ENCODE measurements at places on chromosomes 3 and 15.

- no peak for DNase-seq
Observed at GRCh38 chr3:12309716-12310115, 20.8 kb downstream of the PPARG start.

GRCh38 chr15:32707436-32707835 is 10.4 kb upstream of the GREM1 start:
- DNase-seq, result no peak

DNA sequence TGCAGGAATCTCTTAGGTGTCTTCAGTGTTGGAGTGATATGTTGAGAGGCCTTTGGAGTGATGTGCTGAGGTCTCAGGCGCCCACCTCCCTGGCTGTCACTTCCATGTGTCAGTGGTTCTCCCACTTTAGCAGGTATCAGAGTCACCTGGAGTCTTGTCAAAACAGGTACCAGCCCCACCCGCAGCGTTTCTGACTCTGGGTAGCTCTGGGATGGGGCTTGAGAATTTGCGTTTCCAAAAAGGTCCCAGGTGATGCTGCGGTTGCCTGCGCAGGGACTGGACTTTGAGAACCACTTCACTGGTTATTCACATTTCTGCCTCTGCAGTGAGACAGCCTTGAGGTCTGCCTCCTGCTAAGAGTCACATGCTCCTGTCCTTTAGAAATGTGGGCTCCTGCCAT is 15.5 kb downstream of the UMPS start:
- no peak for DNase-seq

DNA sequence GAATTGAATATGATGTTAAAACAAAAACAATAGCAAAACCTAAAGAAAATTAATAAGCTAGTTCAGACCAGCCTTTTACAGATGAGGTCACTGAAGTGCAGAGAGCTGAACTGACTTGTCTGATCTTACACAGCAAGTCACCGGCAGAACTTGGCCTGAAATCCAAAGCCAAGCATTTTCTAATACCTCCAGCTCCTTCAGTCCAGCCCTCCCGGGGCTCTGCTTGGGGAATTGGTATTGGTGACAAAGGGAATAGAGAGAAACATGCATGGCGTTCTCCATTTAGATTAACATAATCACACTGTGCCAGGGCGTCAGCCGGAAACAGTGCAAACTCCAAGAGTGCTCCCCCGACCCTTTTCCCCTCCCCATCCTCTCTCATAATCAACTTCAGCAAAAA is 14.1 kb upstream of the ZSCAN2 start:
- no peak for DNase-seq

GRCh38 chr3:61357902-61358301 is 106.7 kb upstream of the FHIT start:
- DNase-seq, result no peak

- DNase-seq, result no peak
Observed at GRCh38 chr15:98444138-98444537, 204.2 kb upstream of the IGF1R start.

DNA sequence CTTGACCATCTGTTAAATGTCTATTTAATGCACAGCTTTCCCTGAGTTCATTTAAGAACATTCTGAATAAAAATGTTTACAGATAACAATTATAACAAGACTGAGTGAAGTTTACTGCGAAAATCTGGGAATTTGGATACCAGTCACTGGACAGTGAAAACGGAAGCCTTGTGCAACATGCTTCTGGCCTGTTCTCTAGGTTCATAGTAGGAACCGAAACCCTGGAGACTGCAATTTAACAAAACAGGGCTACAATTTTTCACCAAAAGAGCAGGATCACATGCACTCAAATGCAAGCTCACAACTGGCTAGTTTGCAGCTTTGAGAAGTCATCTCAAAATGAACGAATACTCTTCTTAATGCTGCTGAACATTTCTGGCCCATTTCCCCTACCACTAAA is 435.9 kb downstream of the NR2F2 start:
- no peak for DNase-seq

DNA sequence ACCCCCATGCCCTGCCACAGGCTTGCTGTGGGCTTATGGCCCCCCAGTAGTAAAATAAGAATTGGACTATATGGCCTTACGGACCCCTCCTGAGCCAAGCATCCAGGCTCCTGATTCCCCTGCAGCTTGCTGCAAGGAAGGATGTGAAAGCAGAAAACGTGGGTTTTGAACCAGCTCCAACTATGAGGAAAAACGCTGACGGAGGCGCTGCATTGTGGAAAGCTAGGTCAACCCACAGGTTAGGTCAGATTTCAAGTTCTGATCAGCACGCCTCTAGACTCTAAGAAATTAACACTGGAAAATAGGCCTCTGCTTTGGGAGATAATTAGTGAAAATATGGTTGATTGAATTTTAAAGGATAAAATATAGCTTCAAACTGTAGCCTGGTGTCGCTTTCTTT is 195.4 kb upstream of the HES1 start:
- DNase-seq, result no peak

GRCh38 chr15:91114301-91114700 is 14.2 kb downstream of the SV2B start:
- DNase-seq, result no peak

DNA sequence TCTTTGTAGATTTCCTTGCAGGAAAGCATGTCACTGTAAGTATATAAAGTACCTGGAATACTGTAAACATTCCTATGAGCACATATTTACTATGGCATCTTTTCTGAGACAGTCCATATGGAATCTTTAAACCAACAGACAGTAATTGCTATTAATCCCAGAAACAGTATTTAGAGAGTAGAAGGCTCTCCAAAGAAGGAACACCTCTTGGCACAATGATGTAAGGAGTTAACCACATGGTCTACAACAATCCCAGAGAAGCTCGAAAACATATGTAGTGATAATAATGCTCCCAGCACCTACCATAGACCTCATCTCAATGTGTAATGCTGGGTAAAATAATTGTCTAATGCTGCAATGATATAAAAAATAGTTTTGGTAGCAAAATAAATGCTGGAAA is 95.8 kb upstream of the IL12A start:
- no peak for DNase-seq

All from kidney capillary endothelial cell (primary cell).